ENCODE measurements at places on chromosomes 1 and 21.

- DNase-seq = no peak
Measured at GRCh38 chr1:161131523-161132409, 701 bp downstream of the DEDD start.

DNA sequence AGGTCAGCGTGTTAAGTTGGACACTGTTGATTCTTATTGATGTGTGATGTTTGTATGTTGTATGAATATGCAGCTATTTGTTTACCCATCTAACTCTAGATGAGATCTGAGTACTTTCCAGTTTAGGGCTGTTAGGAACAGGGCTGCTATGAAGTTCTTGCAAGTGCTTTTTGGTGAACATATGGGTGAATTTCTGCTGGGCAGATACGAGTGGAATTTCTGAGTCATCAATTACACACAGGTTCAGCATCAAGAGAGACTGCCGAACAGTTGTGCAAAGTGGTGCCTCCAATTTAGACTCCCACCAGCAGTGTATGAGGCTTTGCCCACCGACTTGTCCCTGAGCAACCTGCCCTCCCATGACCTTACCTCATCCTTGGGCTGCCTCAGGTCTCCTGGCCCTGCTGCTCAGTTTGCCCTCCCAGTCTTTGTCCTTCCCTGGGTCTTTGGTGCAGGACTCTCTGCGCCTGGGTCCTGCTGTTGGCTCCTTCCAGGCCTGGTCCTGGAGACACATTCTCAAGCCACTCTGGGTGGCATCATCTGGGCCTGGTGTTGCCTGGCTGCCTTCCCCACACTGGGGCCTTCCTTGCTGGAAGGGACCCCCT, 343.6 kb downstream of the PTPRU start:
- DNase-seq = no peak

DNA sequence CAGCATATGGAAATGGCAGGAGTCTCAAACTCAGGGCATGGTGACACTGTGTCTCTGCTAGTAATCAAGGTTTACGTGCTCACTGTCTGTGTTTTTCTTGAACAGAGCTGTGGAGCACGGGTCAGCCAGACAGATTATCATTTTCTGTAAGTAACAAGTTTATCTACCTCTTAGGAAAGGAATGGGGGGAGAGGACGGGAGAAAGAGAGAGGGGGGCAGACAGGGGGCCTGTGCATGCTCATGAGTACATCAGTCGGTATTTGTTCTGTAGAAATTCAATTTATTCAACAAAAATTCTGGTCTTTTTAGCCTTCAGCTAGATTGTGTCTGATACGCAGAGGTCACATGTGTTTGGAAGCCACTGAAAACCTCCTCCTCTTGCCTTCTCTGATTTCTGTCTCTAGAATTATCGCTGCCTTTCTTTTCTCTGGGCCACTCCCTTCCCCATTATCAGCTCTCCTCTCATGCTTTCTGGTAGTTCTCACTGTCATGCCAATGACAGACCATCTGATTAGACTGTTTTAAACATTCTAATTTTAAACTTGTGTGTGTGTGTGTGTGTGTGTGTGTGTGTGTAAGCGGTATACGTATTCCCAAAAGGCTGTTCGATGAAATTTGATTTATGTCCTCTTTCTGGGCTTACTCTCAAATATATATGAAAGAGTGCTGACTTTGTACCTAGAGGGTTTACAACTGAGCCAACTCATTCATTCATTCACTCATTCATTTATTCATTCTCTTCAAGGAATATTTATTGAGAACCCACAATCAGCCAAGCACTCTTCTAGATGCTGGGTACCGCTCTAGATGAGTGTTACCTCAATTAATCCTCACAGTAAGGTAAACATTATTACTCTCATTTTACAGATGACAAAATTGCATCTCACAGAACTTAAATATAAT, 636.9 kb downstream of the KIF26B start:
- no peak for DNase-seq

DNA sequence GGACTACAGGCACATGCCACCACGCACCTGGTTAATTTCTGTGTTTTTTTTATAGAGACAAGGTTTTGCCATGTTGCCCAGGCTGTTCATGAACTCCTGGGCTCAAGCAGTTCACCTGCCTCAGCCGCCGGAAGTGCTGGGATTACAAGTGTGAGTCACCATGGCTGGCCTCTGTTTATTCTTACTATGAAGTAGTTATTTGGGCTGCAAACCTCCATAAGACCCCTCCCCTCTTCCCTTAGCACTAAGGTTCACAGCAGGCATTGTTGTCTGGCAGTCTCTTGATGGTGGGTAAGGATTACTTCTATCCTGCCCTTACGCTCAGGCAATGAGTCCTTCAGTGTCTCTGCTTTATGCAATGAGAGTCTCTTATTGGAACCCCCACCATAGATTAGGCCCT, 51.8 kb downstream of the ANGPTL1 start:
- DNase-seq = no peak

DNA sequence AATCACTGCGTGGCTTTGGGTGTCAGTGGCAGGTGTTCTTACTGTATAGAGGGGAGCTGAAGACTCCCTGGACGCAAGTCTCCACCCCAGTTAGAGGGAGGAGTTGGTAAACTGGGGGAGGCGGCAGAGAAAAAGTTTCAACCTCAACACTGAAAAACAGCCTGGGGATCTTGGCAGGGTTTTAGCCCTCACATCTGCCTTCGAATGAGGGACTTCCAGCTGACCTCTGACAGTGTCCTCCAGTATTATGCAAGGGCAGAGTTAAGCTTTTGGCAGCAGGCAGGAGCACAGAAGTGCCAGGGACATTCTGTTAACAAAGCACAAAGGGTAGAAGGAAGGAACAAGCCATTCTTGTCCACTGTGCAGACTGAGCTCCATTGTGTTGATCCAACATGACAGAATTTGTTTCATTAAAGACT, 41.2 kb upstream of the RAB4A start:
- DNase-seq = no peak

GRCh38 chr1:7302126-7302525, 469.0 kb upstream of the VAMP3 start:
- no peak for DNase-seq

GRCh38 chr1:198922638-198923430, 284.0 kb downstream of the PTPRC start:
- DNase-seq = no peak

DNA sequence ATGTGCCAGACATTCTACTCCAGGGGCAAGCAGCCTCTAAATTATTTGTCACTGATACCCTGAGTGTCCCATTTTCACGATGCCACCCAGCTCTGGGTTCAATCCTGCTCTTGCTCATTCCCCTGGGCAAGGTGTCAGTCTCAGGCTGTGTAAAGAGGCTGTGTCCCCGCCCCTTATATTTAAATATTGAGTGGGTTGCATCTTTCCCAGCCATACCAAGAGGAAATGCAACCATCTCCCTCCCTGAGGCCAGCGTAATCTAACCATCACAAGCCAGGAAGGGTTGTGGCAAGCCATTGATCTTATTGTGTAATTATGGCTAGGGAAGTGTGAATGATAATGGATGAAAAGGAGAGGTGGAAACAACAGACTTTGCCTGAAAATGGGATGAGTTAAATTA, 54.7 kb upstream of the CLDN14 start:
- DNase-seq = no peak

DNA sequence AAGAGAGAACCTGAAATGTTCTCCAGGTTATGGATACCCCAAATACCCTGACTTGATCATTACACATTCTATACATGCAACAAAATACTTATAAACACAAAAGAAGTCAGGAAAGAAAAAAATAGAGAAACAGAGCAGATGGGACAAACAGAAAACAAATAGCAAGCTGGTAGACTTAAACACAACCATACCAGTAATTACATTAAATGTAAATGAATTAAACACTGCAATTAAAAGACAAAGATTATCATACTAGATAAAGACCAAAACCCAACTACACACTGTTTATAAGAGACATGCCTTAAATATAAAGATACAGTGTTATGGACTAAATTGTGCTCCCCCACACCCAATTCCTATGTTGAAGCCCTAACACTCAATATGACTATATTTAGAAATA, 117.2 kb downstream of the ACBD6 start:
- DNase-seq = no peak

GRCh38 chr1:204858363-204858821, 12.3 kb upstream of the NFASC start:
- no peak for DNase-seq

DNA sequence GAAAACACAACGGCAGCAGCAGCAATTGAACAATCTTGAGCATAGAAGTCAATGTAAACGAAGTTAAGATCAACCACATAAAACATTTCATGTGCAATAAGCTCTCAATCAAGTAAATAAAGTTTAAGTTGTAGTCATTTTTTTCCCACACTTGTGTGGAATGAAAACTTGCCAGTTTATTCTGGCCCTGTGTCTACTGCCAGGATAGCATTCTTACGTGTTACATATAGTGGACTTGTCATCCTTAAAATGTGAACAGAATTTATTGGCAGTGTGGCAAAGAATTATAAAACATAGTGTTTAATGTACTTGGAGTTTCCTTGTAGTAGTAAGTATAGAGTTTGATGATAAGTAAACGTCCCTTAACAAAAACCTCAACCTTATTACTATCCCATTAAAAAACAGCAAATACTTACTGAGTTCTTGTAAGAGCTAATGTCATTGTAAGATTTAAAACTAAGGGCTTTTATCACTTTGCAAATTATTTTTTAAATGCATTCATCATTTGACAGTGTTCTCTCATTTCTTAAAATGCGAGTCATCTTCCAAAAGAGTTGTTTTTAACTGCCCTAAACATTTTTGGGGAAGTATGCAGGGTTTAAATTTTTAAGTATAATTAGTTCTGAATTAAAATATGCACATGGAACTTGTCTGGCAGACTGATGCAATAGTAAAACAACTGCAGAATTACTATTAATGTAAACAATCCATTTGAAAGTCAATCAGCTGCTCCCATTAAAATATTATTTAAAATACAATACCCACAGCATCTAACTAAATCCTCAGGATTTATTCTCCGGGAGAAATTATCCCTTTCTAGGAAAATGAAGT, 7.9 kb downstream of the COX20 start:
- no peak for DNase-seq

DNA sequence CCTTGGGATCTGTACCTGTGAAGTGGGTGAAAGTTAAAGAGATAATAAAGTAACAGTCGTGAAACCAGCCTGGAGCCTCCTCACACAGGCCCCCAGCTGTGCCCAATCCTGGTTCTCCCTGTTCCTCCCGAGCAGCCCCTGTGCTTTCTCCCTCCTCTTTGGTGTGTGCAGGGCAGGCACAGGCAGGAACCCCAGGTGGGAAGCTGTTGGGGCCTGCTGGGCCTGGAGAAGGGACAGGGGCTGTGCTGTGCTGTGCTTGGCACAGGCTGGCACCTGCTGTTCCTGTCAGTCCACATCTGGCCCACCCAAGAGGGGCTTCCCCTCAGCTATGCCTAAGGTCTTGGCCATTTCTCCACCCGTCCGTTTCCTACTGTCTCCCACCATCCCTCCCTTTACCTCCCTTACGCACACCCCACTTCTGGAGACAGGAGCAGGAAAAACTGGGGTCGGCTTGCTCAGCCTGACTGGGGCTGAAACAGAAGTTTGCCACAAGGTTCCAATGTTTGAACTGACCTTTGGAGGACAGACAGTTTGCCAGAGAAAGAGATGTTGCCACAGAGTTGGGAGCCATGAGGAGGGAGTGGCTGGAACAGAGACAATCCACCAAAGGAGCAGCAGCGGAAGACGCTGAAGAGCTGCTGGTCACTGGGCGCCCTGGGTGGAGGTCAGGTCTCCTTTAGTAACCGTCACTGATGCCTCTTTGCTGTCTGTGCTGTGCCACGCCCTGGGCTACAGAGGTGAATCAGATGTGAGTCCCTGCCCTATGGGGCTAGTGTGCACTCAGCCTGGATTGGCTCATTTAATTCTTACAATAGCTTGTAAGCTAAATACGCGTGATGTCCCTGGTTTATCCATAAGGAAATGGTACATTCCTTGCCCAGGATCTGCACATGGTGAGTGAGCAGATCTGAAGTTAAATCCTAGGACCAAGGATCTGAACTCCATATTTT, 18.8 kb upstream of the ARTN start:
- DNase-seq = no peak

GRCh38 chr1:206651014-206651413, 15.7 kb downstream of the DYRK3 start:
- no peak for DNase-seq

- no peak for DNase-seq
Measured at GRCh38 chr1:235504122-235504493, at the start of gene B3GALNT2. B3GALNT2 (minus strand) TSS chr1:235504452; CDS start chr1:235504252, 200 bp downstream.

GRCh38 chr1:174358786-174359453, 88.8 kb upstream of the GPR52 start:
- no peak for DNase-seq

DNA sequence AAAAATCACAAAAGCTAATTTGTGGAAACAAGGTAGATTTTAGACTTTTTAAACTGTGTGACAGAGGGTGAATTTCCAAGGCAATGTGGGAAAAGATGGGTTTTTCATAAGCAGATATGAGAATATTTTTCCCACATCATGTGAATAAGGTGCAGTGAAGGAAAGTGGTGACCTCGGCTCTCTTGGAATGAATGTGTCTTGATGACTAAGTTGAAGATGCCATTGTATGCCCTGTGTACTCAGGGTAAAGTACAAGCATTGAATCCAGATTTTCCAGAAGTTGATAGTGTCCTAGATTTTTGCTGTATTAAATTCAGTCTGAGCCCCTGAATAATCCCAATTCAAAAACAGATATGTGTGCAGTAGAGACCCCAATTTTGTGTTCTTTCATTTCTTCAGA, 442.6 kb upstream of the ADGRL2 start:
- no peak for DNase-seq

DNA sequence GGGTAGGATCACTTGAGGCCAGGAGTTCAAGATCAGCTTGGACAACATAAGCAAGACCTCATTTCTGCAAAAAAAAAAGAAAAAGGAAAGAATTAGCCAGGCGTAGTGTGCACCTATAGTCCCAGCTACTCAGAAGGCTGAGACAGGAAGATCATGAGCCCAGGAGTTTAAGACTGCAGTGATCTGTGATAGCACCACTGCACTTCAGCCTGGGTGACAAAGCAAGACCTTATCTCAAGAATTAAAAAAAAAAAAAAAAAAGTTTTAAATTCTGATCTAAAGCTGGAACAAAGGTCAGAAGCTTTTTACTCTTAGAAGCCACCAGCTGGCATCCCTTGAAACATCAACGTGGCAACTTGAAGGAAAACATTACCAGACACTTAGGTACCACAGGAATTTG, 45.3 kb downstream of the HENMT1 start:
- DNase-seq = no peak

- no peak for DNase-seq
Measured at GRCh38 chr1:10835822-10836421, 39.5 kb upstream of the CASZ1 start.

DNA sequence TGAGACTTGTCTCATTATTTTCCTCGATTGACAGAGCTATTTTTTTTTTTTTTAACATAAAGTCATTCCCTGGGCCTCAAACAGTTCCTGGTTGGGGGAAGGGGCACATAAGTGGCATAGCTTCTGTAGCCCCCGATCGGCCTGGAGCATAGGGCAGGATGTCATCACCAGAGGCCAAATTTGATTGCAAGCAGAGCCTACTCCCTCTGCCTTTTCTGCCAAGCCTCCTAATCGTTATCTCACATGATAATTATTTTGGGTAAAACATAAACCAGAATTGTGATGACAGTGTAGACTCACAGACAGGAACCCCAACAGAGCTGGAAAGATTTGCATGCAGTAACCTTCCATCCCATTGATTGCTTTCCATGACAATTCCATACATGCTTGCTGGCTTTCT, 404.8 kb downstream of the PCP4 start:
- no peak for DNase-seq
